Kasumi-1 (cell line): ENCODE measurements at places on chromosomes 4 and X.
A peak's percentile ranks its signal among the peaks of the same experiment; 100 is the strongest.

DNA sequence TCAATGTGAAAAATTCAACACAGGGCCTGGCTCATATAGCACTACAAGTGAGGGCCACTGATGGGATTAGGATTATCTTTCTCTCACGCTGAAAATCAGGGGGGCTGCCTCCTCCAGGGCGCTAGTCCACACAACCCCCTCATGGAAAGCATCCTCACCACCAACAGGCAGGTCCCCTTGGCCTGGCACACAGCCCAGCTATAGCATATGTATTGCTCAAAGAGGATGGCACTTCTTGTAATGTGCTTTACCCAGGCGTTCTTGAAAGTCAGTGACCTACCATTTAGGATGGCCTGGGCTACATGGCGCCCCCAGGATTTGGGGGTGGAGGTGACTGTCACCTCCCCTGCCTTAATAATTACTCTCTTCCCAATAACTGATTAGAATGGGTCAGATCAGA lies 71.0 kb upstream of the LSM6 start:
- no peak for DNase-seq

GRCh38 chr4:158496030-158496741 lies 25.5 kb upstream of the RXFP1 start:
- DNase-seq, result peak; percentile 17

- DNase-seq, result no peak
These were observed 378.0 kb downstream of the AFF2 start for GRCh38 chrX:148878371-148878770.

DNA sequence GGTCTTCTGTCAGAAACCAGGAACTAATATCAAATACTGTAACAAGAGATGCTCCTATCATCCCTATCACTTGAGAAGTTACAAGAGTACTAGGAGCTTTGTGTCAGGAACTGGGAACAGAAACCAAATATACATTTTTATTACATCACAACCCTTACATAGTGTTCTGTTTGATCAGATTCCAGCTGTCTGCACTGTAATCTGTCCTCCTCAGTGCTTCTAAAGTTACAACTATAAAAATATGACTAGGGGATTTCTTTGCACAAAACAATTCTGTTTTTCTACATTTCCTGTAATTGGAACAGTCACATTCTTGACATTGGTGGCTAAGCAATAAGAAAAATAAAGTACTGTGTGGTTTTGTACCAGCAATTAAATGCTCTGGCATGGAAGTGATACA lies 686.0 kb downstream of the PDHA2 start:
- no peak for DNase-seq

GRCh38 chrX:68829582-68830418 lies 979 bp downstream of the EFNB1 start:
- no peak for DNase-seq
